ENCODE measurements at places on chromosomes 6 and 20.

- no peak for DNase-seq
Measured at GRCh38 chr6:159196430-159196975, 27.3 kb downstream of the FNDC1 start.

GRCh38 chr6:88144637-88145297, 21.4 kb downstream of the CNR1 start:
- no peak for DNase-seq

- DNase-seq, result no peak
Measured at GRCh38 chr6:27031302-27031701, 216.2 kb upstream of the PRSS16 start.

GRCh38 chr6:43639984-43640800, 4.6 kb downstream of the MAD2L1BP start:
- no peak for DNase-seq

GRCh38 chr20:44133424-44133823, 53.6 kb downstream of the JPH2 start:
- no peak for DNase-seq

DNA sequence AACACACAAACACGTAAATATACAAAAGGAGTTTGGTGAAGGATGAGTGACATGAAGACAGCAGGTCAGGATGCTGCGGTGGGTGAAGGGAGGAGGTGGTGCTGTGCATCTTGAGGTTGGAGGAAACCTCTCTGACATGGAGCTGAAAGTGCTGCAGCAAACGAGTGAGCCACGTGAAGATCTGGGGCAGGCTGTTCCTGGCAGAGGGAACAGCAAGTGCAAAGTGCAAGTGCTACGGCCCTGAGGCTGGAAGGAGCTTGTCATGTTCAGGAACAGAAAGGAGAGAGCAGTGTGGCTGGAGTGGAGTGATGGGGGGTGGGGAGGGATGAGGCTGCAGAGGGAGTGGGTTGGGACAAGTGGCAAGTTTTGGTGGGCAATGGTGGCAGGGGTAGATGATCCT, 24.8 kb upstream of the ANGPT4 start:
- DNase-seq, result no peak

- DNase-seq, result no peak
Measured at GRCh38 chr6:42138630-42139619, 3.5 kb downstream of the C6orf132 start.

DNA sequence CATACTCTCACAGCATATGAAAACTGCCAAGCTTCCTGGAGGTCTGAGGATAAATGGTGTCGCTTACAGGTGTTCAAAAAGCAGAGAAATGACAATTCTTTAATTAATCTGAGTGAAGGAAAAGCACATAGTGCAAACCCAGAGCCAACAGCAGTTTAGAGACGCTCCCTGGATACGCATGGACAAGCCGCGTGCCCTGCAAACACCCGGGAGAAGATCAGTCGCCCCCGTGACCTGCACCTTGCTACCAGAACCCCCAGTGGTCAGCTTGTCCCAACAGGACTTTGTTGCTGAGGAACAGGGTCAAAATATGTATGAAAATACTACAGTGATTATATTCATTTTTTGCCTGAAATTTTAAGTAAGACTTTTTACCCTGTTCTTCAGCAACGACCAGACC, 93.9 kb downstream of the PSMG4 start:
- no peak for DNase-seq

- DNase-seq, result no peak
Measured at GRCh38 chr6:1392813-1393640, 3.7 kb downstream of the FOXF2 start.

DNA sequence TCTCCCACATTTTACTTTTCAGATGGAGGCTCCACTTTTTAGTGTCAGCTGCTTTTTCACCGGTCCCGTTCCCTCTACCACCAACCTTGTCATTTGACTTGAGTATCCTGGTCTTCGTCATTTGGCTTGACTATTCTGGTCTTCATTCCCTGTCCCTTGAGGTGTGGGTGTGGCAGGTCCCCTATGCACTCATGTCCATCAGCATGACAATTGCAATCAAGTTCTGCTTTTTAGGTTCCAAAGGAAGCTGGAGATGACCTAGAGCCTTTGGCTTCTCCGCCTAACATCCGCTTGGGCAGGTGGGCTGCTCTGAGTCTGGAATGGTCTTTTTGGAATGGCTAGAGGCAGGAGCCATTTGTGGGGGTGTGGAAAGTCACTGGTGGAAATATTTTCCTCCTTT, 99.8 kb upstream of the MLN start:
- DNase-seq, result no peak

- DNase-seq, result no peak
Measured at GRCh38 chr20:37973059-37973910, 60.0 kb downstream of the TTI1 start.

DNA sequence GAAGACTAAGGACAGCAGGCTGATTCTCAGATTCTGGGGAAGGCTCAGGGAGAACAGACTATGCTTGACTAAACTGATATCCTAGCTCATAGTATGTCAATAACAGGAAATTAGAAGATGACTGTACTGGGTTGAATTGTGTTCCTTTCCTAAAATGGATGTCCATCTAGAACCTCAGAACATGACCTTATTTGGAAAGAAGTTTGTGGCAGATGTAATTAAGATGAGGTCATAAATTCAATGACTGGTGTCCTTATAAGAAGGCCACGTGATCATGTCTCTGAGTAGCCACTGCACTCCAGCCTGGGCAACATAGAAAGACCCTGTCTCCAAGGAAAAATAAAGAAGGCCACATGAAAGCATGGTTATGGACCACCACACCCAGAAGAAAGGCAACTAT, 113.9 kb upstream of the STMND1 start:
- no peak for DNase-seq

GRCh38 chr6:87105823-87106222, 10.9 kb upstream of the CGA start:
- DNase-seq, result no peak

- no peak for DNase-seq
Measured at GRCh38 chr6:96836631-96837080, 621 bp downstream of the GPR63 start.

GRCh38 chr6:88975369-88975768, 12.0 kb upstream of the RNGTT start:
- DNase-seq, result no peak

DNA sequence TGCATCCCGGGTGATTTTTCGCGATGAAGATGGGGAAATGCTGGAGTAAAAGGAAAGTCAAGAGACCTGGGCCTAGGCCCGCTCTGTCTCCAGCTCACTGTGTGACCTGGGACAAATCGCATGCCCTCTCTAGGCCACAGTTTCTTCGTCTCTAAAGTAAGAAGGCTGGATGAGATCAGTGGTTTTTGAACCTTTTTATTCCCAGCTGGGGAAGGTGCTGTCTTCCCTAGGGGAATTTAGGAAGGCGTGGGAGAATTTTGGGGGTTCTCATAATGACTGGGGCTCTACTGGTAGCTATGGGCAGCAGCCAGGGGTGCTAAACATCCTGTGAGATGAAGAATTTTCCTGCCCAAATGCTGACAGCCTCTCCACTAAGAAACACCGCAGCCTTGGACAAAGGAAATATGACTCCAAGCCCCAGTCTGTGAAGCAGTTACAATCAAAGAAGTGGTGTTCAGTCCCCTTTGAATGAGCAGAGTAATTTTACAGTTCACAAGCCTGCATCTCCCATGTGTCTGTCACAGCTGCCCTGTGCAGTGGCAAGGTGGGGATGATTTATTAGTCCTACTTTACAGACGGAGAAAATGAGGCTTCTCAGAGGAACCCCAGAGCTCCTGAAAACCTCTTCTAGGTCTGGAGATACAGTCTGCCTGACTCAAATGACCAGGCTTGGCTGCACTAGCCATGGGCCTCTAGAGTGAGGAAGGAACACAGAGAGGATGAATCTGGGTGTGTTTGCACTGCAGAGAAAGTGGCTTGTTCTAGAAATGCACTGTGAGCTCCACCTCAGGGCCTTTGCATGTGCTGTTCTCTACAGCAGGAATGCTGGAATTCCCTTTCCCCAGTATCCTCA, 57.2 kb downstream of the RAB44 start:
- no peak for DNase-seq

GRCh38 chr6:166365221-166365620, 17.5 kb downstream of the MPC1 start:
- no peak for DNase-seq

DNA sequence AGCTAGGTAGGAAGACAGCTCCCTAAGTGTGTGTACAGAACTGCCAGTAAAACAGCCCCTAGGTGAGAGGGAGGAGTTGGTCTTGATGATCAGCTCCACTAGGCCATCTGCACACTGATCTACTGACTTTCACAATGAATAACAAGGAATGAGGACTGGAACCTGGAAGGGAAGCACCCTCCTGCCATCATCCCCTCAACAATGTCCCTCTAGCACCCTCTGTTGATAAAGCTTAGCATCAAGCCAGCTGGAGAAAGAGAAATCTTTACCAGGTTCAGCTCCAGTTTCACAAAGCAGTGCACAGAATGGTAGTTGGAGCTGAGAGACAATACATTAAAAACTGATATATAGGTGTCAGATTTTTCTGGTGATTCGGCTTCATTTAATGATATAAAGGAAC, 57.2 kb upstream of the IRAK1BP1 start:
- no peak for DNase-seq

- DNase-seq, result no peak
Measured at GRCh38 chr6:41935685-41936072, 5.9 kb downstream of the CCND3 start.

DNA sequence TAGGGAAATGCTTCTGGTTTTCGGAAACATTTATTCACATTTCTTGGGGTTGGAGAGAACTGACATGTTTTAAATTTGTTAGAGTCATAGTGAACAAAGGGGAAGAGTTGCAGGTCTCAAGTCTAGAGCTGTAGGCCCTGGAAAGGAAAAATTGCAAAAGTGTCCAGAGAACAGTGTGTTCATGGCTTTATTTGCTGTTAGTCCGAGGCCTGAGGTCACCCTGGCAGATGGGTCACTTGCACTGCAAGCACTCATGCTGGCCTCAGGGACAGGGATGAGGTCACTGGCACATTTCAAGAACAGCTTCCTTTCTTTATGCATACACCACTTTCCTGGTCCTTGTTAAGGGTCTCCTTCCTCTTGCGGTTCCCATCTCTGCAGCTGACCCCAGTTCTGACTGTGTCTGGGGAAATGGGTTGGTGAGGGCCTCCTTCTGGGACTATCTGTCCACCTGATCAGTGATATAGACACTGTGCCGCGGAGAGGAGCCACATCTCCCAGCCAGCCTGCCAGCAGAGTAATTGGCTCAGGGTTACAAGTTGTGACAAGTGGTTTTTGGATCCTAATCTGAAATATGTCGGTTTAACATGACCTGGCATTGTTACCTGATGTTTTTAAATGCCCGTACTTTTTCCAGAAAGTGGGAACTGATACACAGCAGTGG, 194.0 kb downstream of the EYA4 start:
- DNase-seq, result no peak

- no peak for DNase-seq
Measured at GRCh38 chr6:71502956-71503355, 214.3 kb downstream of the OGFRL1 start.

GRCh38 chr6:15465212-15465611, 197.6 kb downstream of the DTNBP1 start:
- DNase-seq, result no peak

GRCh38 chr6:128259730-128260685, 260.4 kb downstream of the PTPRK start:
- no peak for DNase-seq

DNA sequence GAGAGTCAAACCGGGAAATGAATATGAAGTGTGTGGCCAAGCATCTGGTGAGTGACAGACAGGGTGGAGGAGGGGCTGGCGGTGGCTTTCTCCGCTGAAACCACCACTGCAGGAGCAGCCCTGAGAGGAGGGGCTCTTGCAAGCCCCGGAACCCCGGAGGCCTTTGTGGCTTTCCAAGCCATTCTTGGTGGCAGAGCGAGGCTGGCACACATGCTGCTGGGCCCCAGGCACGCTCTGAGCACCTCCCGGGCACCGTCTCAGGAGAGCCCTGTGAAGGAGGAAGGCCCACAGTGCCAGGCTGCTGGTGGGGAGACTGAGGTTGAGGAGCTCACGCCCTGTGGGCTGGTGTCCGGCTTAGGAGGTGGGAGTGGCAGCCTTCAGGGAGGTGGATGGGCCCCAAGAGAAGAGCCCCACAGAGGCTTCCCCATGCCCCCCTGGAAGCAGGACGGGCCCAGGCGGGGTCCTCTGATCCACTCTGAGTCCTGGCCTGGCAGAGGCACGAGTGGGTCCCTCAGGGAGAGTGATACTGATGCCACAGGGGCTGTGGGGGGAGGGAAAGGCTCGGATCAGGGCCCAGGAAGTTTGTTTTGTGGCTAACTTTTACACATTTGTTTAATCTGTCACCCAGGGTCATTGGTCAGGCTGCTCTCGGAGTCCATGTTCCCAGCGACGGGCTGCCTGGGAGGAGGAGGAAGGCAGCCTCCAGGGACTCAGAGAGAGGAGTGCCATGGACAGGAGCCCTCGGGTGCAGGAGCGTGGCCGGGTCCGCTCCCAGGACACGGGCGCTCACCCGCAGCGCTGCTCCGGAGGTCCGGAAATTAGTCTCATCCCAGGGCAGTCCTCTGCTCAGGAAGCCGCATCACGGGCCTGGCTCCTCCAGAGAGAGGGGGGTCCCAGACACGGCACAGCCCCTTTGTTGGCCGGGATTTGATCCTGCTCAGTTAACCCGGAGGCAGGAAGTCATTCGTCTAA, 170.7 kb downstream of the ERMARD start:
- DNase-seq, result no peak

- DNase-seq, result no peak
Measured at GRCh38 chr20:22418738-22419137, 165.6 kb downstream of the FOXA2 start.

DNA sequence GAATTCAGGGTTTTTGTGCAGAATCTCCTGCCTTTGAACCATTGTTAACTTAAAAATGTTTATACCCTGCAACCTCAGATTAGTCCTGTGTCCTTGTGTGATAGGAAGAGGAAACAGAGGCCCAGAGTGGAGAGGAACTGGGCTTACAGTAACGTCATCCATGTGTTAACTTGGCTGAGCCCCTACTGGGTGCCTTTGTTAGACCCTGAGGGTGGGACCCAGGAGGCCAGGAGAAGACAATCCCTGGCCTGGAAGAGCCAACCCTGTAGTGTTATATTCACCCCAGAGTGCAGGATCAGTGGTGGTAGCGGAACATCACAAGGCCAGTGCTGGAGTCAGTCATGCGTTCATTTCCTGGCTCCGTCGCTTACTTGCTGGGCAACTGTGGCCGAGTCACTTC, 10.6 kb downstream of the MYLK2 start:
- DNase-seq, result no peak

- no peak for DNase-seq
Measured at GRCh38 chr20:20430066-20430465, 62.2 kb downstream of the INSM1 start.
